ENCODE measurements at places on chromosomes 6 and 20.
A peak's percentile ranks its signal among the peaks of the same experiment; 100 is the strongest.

- no peak for DNase-seq
These were observed 140.8 kb downstream of the SLC16A10 start for GRCh38 chr6:111228094-111228493.

DNA sequence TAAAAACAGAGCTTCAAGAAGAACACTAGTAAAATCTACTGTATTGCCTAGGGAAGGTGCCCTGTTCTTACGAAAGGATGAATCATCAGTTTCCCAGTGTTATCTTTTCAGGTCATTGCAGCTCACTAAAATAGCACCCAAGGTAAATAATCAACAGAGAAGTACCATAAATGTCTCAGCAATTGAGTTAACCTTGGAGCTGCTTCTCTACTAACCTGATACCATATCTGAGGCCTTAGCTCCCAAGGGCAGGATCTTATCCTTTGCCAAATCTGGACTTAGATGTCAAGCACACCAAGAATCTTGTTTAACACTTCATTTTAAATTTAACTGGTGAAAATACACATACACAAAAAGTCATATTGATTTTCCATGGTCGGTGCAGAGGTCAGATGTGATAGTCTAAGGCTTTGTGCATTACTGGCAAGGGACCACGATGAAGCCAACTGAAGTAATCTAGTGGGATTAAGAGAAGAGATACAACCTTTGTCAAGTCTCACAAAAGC, 81.5 kb downstream of the EDN1 start:
- no peak for DNase-seq

DNA sequence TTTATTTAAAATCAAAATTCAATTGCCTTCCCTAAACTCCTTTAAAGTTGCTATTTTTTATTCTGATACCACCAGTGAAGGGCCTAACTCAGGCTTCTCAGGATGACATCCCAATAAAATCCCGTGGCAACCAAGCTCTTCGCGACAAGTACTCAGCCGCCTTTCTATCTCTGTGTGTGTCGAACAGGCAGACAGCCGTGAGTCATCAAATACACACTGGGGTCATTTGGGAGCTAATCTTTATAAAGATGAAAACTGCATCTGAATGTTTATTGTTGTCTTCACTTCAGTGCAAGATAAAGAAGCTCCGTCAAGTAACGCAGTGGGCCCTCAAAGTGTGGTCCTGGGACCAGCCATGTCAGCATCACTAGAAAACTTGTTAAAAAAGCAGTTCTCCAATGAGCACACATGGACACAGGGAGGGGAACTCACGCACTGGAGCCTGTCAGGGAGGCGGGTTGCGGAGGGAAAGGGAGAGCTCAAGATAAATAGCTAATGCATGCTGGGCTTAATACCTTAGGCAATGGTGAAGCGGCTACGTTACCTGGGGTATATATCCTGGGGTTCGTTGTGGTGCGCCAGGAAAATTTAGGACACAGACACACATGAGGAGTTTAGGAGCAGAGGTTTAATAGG, 119.3 kb downstream of the RNF144B start:
- DNase-seq, result no peak

DNA sequence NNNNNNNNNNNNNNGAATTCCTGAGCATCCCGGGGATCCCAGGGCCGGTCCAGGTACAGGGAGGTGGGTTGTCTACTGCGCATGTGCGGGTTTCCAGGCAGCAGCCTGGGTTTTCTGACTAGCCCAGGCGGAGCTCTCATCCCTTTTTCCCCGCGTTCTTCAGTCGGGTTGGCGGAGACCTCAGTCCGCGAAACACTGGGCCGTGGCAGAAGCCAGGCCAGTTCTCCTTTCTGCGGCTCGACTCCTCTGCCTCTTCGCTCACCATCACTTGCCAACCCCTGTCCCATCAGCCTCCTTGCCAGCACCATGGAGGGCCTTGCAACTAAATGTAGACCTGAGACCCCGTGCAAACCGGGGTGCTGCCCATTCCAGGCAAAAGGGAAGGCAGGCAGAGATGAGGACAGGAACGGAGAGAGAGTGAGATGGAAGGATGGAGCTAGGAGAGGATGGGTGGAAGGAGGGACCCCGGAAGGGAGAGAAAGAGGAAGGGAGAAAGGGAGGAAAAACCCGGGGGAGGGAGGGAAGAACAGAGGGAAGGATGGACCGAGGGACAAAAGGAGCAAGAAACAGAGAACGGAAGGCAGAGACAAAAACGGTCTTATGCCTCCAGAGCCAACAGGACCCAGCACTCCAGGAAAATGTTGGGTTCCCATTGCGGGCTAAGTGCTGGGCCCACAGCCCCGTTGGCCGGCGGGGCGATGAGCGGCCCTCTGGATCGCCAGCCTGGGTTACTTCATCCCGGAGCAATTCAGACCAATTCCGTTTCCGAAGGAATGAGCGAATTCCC, 445.4 kb upstream of the DEFB115 start:
- no peak for DNase-seq

- DNase-seq, result no peak
These were observed 4.6 kb downstream of the OR2H2 start for GRCh38 chr6:29589423-29590048.

GRCh38 chr6:108598305-108598863, 37.7 kb downstream of the FOXO3 start:
- DNase-seq, result no peak

- peak; percentile 93 for DNase-seq
These were observed 35.4 kb upstream of the PIM1 start for GRCh38 chr6:37134396-37135191.

GRCh38 chr6:43912598-43913371, 142.8 kb downstream of the VEGFA start:
- DNase-seq, result no peak

- DNase-seq, result no peak
These were observed 1.2 kb upstream of the SPATS1 start for GRCh38 chr6:44341095-44341890.

GRCh38 chr20:7362601-7363000, 577.7 kb downstream of the HAO1 start:
- DNase-seq, result no peak

GRCh38 chr6:11824986-11825385, 46.4 kb upstream of the ADTRP start:
- DNase-seq, result no peak

DNA sequence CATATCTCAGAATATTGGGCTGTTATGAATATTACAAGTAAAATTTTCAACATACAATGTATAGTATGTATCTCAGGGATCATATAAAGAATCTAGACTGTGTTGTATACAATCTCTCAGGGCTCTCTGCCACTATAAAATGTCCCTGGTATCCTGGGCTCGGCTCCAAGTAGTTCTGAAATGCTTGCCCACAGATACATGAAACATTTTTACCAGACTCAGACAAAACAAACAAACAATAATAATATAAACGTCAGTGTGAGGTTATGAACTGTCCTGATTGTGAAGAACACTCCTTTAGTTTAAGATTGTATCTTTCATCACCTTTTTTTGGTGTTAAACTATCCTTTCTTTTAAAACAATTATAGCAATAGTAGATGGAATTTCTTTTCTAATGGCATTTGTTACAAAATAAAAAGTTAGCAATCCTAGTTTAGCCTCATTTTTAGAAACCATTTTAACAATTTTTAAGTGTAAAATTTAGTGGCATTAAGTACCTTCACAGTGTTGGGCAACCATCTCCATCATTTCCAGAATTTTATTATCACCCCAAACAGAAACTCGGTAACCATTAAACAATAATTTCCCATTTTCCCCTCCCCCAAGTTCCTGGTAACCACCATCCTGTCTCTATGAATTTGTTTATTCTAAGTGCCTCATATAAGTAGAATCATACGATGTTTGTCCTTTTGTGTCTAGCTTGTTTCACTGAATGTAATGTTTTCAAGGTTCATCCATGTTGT, 17.4 kb upstream of the LY86 start:
- DNase-seq, result no peak

GRCh38 chr6:50610562-50610961, 102.8 kb upstream of the TFAP2D start:
- no peak for DNase-seq

DNA sequence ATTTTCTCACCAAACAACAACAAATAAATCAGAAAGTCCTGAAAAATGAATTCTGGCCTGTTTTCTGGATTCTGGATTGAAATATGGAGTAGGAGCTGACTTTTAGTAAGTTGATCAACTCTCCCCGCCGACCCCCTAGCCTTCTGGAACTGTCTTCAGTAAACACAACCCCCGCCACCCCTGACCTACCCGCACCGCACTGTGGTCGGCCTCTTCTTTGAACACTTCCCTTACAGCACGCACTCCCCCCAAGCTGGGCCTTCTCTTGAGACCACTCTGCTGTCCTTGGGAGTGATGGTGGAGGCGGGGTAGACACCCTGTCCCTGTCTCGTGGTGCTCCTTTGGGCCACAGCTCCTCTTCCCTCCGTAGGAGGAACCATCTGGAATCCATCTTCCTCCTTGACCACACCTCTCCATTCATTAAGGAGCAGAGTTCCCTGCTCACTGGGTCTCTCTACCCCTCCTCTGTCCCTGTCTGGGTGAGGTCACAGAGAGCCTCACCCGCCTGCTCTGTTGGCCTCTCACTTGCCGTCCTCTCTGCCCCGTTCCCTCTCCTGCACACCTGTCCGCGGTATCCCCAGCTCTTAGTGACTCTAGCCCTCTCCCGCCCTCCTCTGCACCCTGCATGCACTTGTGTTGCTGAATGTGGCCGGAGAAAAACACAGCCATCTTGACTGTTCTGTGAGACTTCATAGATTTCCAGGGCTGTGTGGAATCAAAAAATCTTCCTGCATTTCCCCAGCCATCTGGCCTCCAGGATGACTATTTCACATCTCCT, 19.1 kb downstream of the SYNJ2 start:
- DNase-seq, result no peak

DNA sequence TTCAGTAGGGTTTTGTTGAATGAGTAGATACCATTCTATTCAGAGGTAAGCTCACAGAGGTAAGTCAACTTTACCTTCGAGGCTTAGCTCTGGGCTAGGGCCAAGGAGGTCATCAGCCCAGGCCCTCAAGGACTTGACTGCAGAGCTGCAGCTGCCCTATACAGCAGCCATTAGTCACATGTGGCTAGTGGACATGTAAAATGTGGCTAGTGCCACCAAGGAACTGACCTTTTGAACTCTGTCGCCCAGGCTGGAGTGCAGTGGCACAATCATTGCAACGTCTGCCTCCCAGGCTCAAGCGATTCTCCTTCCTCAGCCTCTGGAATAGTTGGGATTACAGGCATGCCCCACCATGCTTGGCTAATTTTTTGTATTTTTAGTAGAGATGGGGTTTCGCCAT, 47.9 kb upstream of the EPB41L1 start:
- no peak for DNase-seq

DNA sequence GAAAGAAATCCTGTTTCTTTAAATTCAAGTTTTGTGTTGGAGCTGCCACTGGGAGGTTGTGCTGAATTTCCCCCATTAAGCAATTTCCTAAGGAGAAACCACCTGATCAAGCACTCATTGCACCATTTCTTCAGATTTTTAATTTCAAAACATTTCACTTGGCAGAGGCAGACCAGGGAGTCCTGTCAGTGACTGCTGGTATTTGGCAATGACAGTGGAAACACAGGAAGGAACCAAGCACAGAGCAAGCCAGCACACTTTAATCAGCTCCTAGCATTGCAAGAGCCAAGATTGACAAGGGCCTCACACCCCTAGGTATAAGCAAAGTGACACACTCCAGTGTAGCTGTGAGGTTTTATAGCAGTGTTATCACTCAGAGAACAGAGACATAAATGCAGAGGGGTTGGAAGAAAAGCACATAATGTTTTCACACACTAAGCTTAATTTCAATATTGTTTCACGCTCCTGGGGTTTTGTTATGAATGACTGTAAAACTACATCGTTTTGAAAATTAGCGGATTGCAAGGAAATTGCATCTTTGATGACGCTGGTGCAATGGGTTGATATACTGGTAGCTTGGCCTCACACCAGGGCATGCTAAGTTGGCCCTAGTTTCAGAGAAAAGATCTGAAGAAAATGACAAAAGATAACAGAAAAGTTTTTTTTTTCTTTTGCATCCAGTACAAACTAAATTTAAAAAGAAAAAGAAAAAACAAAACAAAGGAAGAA, 768.4 kb downstream of the TFAP2A start:
- peak; percentile 19 for DNase-seq

DNA sequence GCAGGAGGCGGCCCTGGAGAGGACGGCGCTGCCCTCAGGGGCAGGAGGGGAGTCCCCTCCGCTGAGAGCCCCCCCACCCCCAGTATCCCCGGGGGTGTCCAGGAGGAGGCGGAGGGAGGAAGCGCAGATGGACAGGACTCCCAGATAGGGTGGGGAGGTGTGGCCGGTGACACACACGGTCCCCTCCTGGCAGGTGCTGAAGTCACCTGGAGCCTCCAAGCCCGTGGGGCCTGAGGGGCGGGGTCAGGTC, 1.4 kb downstream of the STMN3 start:
- no peak for DNase-seq

GRCh38 chr6:165616116-165616515, 46.9 kb downstream of the PDE10A start:
- DNase-seq, result no peak

DNA sequence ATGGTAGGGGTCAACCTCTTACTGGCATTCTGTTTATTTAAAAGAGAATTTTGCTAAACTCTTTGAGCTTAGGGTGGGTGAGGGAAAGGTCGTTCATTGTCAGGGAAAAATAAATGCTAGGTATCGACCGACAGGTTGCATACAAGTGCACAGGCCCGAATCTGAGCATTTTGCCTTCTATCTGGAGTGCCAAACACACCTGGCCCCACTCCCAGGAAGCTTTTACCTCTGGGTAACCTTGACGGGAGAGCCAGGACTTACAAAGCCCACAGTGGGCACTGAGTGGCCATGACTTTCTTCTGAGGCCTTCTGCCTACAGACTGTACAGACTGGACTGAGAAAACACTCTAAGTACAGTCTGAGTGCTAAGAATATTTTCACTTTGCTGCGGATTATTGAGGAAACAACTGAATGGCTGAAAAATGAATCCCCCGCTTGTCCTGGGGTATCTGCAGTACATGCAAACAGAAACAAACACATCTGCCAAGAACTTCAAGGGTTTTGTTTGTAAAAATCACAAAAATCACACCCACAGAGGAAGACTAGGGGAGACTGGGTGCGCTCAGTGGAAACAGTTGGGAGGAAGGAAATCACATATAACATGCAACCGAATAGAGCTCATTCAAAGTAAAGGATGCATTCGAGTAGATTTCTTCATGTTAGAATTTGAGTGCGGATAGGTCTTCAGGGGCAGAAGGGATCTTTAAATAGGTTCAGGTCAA, 152.8 kb downstream of the NFATC2 start:
- DNase-seq, result no peak

DNA sequence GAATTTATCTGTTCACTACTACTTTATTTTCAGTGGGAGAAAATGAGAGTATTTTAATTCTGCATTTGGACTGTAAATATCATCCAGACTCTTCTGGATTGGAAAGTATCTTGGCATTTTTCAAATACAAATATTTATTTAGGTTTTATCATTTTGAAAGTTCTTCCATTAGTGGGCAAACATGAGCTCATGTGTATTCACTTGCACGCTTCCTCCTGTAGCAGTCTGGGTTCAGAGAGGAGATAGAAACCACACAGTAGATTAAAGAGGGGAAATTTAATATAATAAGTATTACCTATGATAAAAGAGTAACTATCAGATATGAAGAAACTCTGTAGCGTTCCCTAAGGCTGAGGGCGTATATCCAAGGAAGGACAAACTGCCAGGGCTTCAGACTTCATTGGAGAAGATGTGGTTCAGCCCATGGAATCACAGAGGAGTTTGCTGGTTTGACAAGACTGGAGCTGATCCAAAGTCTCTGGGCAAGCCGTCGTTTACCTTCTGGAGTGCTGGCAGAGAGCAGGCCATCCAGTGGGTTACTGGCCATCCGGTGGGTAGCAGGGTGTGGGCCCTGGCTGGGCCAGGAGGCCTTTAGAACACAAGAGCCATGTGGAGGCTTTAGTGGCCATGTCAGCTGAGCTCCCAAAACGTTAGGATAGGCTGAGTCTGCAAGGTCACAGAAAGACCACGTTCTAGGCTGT, 44.3 kb downstream of the KCNS1 start:
- DNase-seq, result no peak
